Kidney (tissue), 22 donors: ENCODE measurements at places on chromosomes 16 and 17. TPM values are rescaled to one million over a fixed set of nuclear protein-coding genes. Genes with fewer than 3 reads are reported as not detected.

Gene TBC1D3
- 3.2 TPM for polyA plus RNA-seq

Gene MRPL28
- 201 TPM for polyA plus RNA-seq

Gene FDXR
- 15.2 TPM for polyA plus RNA-seq

Gene NAGLU
- 52.7 TPM for polyA plus RNA-seq

Gene KCNAB3
- 0.71 TPM for polyA plus RNA-seq

DNA sequence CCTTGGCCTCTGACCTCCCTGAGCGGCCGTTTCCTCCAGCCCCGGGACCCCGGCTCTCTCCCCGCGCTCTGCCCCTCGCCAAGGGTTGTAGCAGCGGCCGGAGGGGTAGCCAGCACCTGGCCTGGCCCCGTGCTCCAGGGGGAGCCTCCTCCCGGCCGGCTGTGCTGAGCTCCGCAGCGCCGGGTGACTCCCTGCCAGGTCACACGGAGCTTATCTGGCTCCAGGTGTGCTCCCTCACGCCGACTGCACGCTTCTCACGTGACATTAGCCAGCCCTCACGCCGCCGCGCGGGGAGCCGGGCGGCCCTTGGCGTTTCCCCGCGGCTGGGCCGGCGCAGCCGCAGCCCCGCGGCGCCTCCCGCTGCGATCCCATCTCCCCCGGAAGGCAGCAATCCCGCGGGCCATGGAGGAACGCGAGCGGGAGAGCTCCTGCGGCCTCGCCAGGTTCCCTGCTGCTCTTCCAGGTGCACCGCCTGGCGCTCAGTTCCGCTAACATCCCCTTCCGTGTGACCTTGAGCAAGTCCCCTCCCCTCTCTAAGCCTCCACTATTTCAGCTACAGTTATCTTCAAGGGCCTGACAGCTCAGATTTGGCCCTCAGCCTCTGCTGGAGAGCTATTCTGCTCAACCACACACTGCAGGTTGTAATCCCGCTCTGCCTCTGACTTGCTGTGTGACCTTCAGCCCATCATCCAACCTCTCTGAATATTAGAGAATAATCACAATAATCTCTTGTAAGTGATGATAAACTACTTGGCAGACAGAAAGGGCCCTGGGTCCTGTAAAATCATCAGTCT, 3.4 kb downstream of the MYO18A start:
- peak; percentile 86 for DNase-seq

- no peak for DNase-seq
Observed at GRCh38 chr17:63222655-63223054, 223.5 kb downstream of the CYB561 start.

DNA sequence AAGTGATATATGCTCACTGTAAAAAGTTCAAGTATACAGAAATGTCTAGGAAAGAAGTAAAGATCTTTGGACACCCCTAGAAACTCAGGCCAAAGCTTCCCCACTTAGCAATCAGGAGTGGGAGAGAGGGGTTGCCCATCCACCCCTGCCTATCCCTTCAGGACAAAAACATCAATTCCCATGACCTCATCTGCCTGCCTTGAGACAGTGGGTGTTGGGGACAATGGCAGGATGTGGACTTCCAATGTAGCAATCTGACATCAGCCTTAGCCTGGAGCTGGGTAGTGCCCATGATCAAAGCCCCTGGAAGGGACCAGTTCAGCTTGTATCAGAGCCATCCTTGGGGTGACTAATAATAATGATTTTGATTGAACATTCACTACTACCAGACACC, 18.1 kb downstream of the ITPRIPL2 start:
- DNase-seq: no peak

DNA sequence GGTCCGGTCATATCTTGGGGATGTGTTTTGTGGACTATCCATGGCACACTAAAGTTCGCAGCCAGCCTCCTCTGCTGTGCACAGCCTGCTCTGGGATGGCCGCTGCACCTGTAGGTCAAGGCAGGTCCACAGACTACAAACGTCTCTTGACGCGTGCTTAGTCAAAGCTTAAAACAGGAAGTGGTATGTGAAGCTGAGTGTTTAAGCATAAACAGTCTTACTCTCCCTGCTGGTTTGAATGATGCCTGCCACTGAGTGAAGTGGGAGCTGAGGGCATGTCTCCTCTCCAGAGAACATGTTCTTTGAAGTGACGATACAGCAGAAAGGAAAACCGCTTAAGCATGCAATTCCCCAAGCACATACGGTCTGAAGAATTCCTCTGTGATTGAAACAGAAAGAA, 365.6 kb downstream of the SLC39A11 start:
- no peak for DNase-seq

DNA sequence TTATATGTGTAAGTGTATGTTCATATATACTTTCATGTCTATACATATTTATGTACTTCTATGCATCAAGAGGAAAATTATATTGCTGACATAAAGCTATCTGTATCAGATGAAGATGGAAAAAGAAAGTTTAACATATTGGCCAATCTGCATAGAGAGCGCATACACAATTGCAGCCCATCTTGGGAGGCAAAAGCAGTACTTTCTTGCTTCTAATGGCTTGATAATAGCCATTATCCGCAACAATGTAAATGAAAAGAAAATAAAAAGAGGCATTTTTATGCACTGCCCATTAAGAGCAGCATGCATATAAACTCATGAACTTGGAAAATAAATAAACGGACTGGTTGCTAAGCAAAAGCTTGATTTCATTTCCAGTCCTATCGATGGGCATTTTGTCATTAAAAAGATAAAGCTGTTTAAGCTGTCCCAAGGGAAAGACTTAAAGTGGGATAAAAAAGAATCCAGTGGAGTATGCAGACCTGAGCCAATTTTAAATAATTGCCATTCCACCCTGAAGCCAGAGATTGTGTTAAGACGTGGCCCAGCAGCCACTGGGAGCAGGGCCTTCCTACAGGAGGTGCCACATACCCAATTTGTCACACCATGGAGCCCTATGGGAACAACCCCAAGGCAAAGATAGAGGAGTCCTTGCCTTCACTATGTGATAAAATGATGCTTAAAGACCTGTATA, 183.6 kb upstream of the CDH11 start:
- peak; percentile 82 for DNase-seq

- no peak for DNase-seq
Observed at GRCh38 chr17:17468217-17469010, 8.4 kb upstream of the MED9 start.
